Naive thymus-derived CD8-positive, alpha-beta T cell (primary cell): ENCODE measurements at places on chromosomes 7 and 10. TPM values are rescaled to one million over a fixed set of nuclear protein-coding genes. Genes with fewer than 3 reads are reported as not detected.

The CREB3L2 gene
- 12.8 TPM for total RNA-seq

- no peak for DNase-seq
Measured at GRCh38 chr10:58773944-58774343, 261.3 kb downstream of the BICC1 start.

- no peak for DNase-seq
Measured at GRCh38 chr7:27149842-27150567, 2.4 kb downstream of the HOXA3 start.

The ASZ1 gene
- total RNA-seq = not detected

GRCh38 chr7:2760098-2760889 lies 72.3 kb downstream of the AMZ1 start:
- no peak for DNase-seq

DNA sequence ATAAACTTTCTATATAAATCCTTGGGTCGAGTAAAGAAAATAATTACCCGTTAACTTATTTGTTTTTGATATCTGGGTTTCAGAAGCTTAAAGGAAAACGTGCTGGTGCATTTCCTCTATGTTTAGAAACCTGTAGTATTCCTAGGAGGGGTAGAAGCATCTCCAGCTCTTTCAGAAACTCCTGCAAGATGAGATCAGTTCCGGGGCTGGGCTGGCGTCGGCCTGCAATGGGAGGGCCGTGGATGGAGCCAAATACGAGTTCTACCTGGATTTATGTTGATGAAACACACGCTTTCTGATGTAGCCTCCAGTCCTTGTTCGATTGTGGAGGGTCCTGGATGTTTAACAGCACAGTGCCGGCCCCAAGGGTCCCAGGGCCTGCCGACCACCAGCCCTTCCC lies 35.8 kb upstream of the DIP2C start:
- no peak for DNase-seq

DNA sequence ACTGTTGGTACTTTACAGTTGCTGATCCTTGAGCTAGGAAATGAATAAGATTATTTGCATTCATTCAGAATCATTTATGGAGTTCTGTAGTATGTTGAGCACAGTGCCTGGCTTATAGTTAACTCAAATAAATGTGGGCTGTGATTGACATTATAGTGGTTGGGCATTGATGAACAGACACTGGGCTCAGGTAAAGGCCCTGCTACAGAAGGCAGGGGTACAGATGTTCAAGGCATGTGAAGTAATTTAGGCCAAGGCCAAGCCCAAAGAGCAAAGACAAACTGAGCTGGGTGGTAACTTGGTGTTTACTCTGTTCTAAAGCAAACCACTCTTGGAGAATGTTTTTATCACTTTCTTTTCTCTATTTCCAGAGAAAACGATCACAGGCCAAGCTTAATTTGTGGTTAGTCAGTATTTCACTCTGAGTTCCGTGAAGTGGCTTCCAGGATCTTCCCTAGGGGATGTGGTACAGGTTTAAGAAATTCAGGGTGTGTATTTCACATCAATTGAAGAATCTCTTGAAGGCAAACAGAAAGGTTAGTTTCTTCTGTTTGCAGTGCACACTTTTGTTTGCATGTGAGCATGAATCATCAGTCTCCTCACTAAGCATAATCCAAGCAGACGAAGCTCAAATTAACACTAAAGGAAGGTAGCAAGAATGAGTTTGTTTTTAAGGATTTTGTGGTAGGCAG lies 113.9 kb upstream of the PRR15 start:
- DNase-seq = no peak

- DNase-seq = no peak
Measured at GRCh38 chr10:83272666-83273434, 866.5 kb upstream of the GHITM start.

The PNLIPRP2 gene
- total RNA-seq = not detected

- DNase-seq = no peak
Measured at GRCh38 chr7:158525648-158526484, 61.8 kb downstream of the PTPRN2 start.

DNA sequence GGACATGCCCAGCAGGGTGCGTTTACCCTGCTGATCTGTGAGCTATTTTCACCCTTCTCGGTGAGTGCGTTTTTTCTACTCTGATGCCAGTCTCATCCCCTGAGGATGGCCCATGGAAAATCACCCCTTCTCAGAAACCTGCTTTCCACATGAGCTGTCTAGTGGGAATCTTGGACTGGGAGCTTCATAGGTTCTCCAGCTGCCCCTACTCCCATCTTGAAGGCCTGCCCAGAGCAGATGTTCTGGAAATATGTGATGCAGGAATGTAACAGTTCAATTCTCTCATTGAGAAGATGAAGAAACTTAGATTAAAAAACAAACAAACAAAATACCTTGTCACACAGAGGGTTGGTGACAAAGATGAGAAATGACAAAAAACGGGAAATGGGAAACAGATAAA lies 146.9 kb upstream of the RAB11FIP2 start:
- DNase-seq = no peak

DNA sequence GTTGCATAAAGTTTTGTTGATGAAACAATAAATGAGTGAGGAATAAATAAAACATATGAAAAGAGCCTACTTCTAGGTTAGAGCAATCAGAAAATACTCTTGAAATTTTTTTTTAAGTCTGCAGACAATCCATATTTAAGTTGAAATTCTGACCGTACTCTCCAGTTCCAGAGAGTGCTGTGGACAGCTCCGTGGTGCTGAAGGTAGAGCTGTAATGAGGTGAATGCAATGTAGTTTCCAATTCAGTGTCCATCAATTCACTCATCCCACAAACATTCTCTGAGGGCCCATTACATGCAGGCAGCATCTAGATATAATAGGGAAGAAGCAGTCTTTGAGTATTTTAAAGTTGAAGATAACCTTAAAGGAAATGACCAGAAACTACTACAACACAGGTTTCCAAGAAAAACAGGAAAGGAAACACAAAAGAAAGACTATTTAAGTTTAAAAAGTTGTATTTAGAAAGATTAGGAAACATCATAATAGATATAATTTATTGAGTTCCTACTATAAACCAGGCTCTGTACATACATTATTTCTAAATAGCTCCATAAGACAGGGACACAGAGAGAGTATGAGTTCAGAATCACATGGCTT lies 44.0 kb upstream of the CRTAC1 start:
- DNase-seq = no peak

GRCh38 chr10:63537536-63537935 lies 16.3 kb downstream of the REEP3 start:
- no peak for DNase-seq

DNA sequence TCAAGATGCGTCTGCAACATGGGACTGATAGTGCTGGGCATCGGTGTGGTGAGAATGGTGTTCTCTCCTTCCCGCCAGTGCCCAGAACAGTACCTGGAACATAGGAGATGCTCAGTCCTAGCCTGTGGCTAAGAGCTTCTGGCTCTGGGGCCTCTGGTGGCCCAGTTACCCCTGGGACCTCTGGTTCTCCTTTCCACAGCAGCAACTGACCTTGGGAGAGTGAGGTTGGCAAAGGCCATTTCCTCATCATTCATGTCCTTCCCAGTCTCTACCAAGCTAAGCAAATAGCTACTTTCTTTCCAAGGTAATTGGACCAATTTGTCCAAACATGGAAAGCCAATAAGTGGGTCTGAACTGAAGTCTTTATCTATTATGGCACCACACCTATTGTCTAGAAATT lies 11.6 kb upstream of the GOLGA7B start:
- DNase-seq = no peak

The C7orf57 gene
- not detected for total RNA-seq

DNA sequence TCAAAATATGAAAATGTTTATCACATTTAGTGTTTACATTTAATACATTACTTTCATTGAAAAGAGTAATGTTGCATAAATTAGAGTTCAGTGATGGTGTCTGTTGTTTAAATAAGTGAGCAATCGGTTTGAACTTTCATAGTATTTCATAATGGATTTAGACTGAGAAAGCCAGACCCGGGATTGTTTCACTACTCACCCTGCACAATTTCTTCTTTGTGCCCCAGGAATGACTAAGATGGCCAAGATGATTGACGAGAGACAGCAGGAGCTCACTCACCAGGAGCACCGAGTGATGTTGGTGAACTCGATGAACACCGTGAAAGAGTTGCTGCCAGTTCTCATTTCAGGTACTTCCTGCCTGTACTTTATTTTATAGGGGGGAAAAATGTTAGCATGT lies 74.6 kb downstream of the VCL start:
- DNase-seq = no peak

The RALA gene
- total RNA-seq = 44.9 TPM
